ENCODE measurements at places on chromosomes 6 and 20. TPM values are rescaled to one million over a fixed set of nuclear protein-coding genes. Genes with fewer than 3 reads are reported as not detected.

Gene PEDS1
- total RNA-seq: 5.5 TPM

Gene SCAND1
- total RNA-seq: 50.9 TPM

Gene KIF25
- not detected for total RNA-seq

Gene HLA-F
- 3.9 TPM for total RNA-seq

Gene IL17F
- total RNA-seq: not detected

Gene DDX43
- 0.32 TPM for total RNA-seq

Gene SSTR4
- not detected for total RNA-seq

Gene C20orf204
- total RNA-seq: 0.60 TPM

Gene TCF21
- 36.7 TPM for total RNA-seq

Measured in bronchial smooth muscle cell (primary cell).